ENCODE measurements at places on chromosomes 7 and 10.

GRCh38 chr7:30351724-30352123 is 67.3 kb downstream of the ZNRF2 start:
- no peak for DNase-seq

DNA sequence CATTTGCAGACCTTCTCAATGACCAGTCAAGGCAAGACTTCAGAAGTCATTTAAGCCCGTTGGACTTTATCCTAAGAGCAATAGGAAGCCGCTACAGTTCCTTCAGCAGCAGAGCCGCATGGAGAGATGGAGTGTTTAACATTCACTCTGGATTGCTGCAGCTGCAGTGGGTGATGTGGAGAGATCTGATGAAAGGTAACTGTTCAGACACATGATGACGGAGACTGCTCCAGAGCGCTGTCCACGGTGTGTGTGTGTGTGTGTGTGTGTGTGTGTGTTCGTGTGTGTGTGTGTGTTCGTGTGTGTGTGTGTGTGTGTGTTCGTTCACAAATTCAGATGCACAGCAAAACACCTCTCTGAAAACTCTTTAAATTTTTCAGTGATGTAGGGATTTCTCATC is 37.0 kb downstream of the SEC61G start:
- DNase-seq = no peak

DNA sequence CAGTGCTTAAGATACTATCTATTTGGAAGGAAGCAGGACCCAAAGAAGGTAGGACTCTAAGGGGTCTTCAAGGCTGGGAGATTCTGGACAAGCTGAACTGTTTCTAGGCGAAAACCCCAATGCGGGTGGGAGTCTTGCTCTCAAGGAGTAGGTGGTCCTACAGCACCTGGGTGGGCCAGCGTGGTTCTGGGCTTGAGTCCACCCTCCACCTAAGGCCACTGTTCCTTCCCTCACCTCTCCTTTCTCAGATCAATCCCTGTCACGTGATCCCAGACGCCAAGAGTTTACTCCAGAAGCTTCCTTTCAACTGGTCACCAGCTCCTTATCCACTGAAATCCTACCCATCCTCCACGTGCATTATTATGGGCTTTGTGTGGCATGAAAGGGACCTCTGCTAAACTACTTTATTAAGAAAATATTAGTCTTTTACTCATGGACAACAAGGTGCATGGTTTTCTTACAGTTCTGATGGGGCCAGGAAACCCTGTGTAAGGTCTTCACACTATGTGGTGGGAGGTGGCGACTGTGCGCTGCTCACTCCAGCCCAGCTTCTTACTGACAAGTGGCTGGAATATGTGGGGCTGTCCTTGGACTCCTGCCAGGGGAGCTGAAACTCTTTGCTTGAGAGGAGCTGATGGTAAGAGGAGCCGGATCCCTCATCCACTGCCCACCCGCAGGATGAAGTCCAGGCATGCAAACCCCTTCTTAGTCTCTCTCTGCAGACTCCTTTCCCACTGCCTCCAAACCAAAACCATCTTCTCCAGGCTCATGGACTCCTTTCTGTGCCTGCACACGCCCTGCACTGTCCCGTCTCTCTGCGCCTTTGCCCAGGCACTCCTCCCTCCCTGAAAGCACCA is 1.6 kb downstream of the ZNF746 start:
- DNase-seq = peak; percentile 58

DNA sequence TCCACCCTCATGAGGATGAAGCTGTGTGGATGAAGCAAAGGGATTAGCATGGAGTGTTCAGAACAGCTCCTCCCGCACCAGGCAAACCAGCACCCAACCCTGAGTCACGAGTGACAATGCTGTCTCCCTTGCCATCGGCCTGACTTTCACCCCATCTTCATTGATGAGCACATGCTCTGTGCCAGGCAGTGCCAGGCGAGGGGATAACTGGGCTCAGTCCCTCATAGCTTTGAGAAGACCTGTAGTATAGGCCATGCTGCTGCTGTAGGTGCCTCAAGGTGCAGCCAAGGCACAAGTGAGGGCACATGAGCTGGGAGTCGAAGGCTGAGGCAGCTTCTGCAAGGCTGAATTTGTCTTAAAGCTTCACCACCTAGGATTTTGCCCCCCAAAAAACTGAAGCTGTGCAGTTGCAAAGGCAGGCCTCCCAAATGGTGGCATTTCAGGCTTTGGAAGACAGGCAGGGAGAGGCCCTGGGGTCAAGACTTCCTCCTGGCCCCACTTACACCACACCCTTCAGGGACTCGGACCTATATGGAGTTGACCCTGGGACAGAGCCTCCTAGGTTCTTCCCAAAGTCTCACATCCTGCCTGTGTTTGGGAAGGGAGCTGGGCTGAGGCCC is 54.2 kb upstream of the GDF10 start:
- no peak for DNase-seq

DNA sequence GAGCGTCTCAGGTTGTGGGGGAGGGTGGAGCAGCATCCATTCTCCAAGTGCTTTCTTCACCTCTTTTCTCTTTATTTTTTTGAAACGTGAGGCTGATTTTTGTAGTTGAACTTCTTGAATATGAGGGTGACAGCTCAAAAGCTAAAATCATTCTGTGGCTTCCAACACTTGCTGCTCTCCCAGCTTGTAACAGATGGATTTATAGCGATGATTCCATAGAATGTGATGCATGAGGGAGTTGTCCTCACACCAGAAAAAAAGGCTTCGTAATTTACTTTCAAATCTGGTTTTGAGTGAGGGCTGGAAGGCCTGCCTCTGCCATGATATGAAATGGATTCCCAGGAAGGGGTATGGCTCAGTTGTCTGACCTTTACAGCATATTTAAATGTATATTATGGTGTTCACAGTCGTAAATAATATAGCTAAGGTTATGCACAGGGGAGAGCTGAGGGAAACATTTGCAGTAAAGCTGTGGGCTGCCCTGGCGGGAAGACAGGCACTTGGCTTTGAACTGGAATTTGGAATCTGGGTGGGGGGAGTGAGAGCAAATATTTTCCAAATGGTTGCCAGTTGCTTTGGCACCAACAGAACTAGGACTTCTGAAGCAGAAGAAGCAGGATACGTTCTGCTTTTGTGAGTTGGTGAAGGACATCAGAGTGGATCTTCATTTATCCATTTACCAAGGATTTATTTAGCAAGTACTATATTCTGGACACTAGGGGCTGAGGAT is 166.7 kb downstream of the SORCS3 start:
- no peak for DNase-seq

DNA sequence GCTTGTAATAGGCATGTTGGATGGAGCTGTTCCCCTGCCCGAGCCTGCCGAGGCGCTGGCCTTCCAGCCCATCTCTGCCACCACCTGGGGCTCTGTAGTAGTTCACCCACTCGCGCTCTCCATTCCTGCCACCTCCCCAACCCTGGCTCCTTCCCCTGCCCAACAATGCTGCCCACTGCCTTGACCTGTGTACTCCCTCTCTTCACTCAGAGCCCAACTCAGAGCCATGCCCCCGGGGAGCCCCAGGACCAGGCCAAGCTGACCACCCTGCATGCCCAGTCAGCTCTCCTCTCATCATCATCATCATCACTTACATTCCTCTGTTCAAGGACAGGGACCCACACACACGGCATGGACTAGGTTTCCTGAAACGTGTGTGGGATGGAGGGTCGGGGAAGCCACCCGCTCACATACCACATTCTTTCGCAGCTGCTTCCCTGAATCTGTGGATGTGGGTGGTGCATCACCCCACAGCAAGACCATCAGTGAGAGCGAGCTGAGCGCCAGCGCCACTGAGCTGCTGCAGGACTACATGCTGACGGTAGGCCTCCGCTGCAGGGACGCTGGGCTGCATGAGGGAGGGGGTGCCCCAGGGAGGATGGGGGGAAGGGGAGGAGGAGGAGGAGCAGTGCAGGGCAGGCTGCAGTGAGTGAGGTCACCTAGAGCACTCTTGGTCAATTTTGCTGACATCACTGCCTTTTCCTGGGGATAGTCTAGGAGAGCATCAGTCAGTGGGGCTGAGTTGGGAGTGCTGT is 15.6 kb downstream of the NACAD start:
- no peak for DNase-seq

- no peak for DNase-seq
Observed at GRCh38 chr10:58087896-58088295, 179.8 kb downstream of the IPMK start.

DNA sequence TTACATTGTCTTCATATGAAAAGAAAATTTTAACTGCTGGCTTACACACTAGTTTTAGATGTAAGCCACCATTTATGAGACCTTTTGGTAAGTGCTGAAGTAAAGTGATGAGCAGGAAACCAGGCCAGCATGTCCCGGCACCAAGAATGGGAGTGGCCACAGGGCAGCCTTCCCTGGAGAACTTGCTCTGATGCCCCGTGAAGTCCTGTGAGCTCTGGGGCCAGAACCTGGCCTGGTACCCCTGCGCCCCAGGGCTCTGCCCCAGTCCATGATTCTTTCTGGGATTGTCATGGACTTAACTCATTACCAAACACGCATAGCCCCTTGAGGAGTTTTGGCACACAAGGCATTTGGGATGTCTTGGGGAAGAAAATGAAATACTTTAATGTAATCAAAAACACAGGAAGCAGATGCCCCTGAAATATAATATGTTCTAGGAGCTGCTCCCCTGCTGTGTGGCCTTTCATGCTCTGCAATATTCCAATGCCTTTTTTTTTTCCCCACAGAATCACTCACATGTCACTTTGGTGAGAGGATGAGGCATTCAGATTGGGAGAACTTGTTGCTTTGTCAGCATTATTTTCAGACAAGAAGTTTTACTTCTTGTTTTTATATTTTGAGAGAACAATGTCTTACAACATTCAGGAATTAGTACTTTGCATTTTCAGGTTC is 53.1 kb upstream of the CXCL12 start:
- DNase-seq = no peak

DNA sequence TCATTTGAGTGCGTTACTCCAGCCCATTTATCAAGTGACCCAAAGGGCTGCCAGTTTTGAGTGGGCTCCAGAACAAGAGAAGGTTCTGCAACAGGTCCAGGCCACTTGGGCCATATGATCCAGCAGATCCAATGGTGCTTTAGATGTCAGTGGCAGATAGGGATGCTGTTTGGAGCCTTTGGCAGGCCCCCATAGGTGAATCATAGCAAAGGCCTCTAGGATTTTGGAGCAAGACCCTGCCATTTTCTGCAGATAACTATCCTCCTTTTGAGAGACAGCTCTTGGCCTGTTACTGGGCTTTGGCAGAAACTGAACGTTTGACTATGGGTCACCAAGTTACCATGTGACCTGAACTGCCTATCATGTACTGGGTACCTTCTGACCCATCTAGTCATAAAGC is 358.8 kb upstream of the SEMA3C start:
- no peak for DNase-seq

GRCh38 chr7:20785157-20786048 is 1.3 kb downstream of the SP8 start:
- no peak for DNase-seq

- DNase-seq = no peak
Observed at GRCh38 chr10:33229252-33229948, 105.1 kb downstream of the NRP1 start.

DNA sequence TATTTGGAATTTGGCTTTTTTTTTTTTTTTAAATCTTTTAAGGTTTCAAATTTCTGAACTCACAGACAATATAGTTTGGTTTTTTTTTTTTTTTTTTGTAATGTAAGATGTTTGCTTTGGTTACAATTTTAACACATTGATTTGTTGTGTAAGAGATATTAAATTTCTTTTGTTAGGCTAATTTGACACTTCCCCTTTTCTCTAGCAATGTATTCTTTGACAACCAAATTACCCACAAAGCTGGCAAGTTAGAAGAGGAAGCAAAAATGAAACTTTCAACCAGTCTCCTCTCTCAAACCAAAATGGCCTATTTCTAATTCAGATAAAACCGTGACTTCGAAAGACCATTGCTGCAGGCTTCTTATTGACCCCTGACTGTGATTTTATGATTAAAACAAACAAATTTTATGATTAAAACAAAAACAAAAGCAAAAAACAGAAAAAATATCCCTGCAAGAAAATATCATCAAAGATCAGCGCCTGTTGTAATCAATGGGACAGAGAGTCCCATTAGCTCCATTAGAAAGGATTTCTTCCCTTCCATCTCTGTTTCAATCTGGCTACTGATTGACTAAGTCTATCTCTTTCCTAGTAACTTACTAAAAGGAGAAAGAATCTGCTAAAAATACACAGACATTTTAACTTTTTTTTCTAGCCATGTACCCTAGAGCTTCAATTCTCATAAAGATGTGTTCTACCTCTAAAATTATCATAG is 489.2 kb downstream of the MDFIC start:
- DNase-seq = no peak

DNA sequence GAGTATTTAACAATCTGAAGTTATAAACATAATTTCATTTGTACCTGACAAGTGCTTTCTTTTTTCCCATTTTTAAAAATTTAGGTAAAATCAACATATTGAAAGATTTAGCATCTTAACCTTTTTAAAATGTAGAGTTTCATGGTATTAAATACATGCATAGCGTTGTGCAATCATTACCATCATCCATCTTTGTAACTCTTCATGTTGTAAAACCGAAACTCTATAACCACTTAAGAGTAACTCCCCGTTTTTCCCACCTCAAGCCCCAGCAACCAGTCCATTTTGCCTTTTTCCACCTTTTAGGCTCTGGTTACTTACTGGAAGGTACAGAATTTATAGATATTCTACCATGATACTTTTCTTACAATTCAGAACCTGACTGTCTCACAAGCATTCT is 892.5 kb downstream of the DNAJB9 start:
- no peak for DNase-seq

- no peak for DNase-seq
Observed at GRCh38 chr10:78627254-78627795, 441.4 kb upstream of the ZMIZ1 start.

DNA sequence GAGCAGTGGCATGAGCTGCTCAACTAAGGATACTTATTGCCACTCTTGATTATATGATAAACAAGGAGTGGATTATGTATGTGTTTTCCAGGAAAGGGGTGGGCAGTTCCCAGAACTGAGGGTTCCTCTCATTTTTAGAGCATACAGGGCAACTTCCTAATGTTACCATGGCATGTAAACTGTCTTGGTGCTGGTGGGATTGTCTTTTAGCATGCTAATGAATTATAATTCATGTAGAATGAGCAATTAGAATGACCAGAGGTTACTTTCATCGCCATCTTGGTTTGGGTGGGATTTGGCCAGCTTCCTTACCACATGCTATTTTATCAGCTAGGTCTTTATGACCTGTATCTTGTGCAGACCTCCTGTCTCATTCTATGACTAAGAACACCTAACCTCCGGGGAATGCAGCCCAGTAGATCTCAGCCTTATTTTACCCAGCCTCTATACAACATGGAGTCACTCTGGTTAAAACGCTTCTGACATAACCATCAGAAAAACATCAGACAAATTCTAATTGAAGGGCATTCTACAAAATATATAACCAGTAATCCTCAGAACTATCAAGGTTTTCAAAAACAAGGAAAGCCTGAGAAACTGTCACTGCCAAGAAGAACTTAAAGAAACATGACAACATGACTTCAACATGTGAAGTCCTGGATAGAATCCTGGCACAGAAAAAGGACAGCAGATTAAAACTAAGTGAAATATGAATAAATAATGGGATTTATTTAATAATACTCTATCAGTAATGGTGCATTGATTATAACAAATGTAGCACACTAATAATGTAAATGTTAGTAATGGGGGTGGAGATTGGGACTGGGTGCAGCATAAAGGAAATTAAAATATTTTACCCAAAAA is 365.0 kb downstream of the SEMA3D start:
- no peak for DNase-seq
